Pons (tissue), 1 donor: ENCODE measurements at places on chromosomes 5 and 9.

DNA sequence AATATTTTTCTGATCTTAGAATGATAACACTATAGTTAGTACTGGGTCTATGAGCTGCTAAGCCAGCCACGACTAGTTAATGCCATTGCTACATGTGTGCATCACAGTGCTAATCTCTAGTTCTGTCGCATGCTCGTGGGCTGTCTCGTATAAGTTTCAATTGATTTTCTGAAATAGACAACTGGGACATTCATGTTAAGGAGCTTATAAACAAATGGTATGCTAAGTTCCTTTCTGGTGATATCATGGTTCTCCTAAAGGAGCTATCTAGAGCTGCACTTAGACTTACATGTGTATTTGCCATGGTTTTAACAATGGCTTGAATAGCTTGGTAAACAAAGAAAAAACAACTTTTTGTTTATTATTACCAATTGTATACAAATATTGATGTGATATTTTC is 46.2 kb downstream of the F2RL2 start:
- no peak for DNase-seq

DNA sequence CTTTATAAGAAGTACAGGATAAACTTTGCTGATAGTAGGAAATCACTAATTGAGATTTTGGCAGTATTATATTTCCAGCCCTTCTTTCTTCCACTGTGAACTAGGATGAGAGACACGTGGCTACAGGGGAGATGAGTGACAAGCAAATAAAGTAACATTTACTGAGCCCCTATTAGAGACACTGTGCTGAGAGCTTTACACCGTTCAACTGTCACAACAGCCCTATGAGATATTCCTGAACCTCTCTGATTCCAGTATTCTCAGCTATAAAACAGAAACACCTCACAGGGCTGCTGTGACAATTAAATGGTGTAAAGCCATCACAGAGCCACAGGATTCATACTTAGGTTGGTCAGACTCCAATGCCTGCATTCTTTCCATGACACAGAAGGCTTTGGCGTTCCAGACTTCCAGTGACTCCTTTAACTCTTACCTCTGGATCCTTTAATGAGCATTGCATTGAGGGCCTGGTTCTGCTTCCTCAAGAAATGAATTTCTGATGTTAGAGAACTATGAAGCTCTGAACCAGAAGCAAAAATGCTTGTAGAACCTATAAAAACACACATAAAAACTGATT is 169.0 kb downstream of the CDK5RAP2 start:
- no peak for DNase-seq

DNA sequence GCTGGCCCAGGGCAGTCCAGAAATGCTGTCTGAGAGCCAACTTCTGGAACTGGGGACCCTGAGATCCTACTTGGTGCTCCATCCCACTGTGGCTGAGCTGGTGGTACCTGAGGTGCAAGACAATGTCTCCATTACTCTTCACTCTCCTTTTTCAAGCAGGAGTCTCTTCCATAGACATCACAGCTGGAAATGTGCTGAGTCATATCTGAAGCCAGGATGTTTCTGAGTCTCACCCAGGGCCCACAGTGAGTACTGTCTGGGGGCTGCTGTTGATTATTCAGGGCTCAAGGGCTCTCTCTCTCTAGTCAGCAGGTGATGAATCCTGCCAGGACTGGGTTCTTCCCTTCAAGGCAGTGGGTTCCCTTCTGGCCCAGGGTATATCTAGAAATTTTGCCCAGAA is 145.2 kb upstream of the TAS2R1 start:
- no peak for DNase-seq

DNA sequence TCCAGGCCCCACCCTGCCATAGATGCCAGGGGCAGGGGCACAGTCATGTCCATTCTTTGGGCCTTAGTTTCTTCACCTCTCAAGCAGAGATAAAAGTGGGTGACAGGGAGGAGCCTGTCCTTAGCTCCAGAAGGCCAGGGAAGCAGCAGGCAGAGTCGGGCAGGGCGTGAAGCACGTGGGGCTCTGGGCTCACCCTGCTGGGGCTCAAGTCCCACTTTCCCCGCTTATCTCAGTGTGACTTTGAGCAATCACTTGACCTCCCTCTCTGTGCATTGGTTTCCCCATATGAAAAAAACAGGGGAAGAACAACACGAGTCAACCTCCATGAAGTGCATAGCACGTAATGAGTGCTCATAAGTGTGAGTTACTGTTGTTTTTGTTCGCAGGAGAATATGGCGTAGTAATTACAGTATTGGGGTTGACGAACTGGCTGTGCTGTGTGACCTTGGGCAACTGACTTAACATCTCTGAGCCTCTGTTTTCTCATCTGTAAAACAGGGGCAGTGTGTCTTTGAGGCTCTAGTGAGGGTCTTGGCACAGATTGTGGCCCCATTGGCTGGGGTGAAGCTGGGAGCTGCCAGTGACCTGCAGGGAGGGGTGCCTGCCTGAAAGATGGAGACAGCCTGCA is 39.9 kb upstream of the HAND1 start:
- no peak for DNase-seq

DNA sequence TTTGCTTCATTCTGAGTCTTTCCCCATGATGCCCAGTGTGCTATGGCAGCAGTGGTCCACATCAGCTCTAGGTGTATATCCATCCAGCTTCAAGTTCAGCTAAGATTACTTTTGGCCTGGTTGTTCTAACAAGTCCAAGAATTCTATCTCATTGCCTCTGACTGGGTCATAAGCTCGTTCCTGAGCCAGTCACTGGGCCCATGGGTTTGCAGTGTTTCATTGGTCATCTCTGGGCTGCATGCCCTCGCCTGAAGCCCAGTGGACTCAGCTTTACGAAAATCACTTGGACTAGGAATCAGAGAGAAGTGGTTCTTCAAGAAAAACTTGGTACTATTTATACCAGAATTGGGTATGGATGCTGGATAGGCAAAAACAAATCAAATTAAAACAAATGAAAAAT is 16.1 kb upstream of the ARHGAP26 start:
- DNase-seq: no peak

- no peak for DNase-seq
Measured at GRCh38 chr5:6780802-6781391, 67.7 kb downstream of the TENT4A start.

DNA sequence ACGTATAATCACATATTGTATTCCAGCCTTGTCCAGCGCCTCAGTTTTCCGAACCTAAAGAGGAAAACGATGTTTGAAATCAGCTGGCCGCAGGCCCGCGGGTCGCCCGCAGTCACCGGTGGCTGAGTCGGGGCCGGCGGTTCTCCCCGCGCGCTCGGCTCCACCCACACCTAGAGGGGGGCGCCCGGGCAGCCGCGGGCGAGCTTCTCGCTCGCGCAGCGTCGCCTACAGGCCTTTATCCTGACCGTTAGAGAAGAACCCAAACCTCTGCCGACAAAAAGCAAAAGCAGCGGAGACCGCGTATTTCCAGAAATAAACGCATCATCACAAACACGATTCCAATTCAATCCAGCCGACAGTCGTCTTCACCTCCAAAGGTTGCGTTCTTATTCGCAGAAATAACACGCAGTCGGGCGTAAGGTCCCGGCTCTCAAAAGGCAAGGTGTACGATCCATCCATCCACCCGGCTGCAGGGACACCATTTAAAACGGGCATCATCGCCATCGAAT is 725 bp upstream of the NIPBL start:
- peak; percentile 84 for DNase-seq

- DNase-seq: no peak
Measured at GRCh38 chr5:137575211-137575610, 76.1 kb upstream of the SPOCK1 start.

DNA sequence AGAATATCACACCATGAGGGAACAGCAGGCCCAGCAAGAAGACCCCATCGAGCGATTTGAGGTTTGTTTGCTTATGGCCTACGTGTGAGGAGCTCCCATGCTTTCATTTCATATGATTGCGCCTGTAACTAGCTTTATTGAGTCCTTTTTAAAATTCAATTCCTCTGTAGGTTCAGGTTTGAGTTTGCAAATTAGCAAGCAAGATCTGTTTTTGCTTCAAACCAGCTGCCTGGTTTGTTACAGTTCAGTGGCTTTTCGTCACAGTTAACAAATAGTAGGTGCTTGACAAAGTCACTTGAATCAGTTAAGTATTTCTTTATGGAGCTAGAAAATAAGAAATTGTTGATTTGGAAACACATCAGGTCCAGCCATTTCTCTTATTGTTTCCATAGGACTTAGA is 56.3 kb downstream of the GPR21 start:
- DNase-seq: no peak

DNA sequence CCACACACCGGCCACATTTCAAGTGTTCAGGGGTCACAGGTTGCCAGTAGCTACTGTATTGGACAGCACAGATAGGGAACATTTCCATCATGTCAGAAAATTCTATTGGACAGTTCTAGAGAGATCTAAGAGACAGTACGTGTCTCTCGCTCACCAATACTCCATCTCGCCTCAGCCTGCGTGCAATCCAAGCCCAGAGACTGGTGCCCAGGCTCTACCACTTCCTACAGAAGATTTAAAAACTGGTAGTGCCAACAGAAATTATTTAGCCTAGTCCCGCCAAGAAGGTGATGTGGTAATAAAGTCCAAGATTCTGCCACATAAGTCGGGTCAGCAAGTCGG is 390 bp upstream of the SNX2 start:
- no peak for DNase-seq

DNA sequence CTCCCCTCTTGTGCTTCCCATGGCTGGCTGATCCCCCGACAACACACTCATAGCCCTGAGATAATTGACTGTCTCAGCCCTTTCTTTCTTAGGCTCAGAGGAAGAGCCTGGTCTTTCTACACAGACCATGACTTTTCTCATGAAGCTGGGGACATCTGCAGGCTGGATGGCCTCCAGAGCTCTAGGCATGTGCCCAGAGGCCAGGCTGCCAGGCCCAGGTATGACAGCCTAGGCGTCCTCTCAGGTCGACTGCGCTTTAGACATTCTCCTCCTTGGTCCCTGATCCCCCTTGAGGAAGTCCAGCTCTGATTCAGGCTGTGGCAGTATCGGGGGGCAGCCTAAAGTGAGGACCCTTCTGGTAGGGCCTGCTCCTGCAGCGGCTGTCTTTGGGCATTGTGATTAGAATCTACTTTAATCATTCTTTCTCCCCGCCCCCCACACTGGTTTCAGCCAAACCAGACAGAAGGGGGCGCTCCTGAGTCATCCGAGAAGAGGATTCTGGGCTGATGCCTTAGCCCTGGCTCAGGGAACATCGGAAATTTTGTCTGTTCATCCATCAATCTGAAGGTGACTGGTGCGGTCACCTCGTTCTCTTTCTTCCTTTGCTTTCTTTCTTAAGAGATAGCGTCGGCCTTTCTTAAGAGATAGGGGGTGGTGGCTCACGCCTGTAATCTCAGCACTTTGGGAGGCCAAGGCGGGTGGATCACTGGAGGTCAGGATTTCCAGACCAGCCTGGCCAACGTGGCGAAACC is 66.5 kb upstream of the HSPA9 start:
- DNase-seq: peak; percentile 65

- no peak for DNase-seq
Measured at GRCh38 chr9:8576741-8577140, 777.2 kb upstream of the DMAC1 start.

GRCh38 chr9:20236676-20237075 is 385.6 kb downstream of the MLLT3 start:
- no peak for DNase-seq

DNA sequence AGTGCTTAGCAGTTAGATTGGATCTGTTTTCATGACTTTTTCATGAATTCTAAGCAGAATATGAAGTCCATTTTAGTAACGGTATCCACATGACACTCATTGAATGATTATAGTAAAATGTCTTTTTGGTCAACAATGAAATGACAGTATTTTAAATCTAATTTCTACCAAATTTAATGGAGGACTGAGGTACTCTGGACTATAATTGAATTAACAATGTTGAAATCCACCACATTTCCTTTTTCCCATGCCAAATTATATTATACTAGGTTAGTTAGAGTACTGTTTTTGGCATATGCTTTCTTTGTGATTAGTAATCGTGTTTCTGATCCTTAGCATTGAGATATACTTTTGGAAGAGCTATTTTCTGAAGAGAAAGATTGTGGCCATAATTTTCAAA is 40.6 kb downstream of the CDC42SE2 start:
- DNase-seq: no peak

DNA sequence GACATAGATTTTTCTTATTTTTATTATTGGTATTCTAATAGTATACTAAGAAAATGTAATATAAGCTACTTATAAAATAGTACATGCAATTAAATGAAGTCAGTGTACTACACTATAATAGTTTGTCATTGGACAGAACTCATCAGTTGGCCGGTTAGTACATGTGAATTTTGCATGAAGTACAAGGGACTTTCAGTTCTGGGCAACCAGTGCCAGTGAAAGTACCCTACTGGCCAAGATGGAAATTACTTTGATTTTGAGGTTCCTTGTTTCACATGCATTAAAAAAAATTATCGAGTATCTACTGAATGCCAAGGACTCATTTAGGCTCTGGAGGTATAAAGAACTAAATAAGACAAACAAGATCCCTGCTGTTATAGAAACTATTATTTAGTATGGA is 213.4 kb upstream of the ELL2 start:
- DNase-seq: no peak
